ENCODE measurements at places on chromosomes 6 and 20. TPM values are rescaled to one million over a fixed set of nuclear protein-coding genes. Genes with fewer than 3 reads are reported as not detected.

WFDC2 gene
- not detected for polyA plus RNA-seq

ZSCAN23 gene
- 0.28 TPM for polyA plus RNA-seq

NXT1 gene
- polyA plus RNA-seq: 40.2 TPM

IRF4 gene
- not detected for polyA plus RNA-seq

GABRR1 gene
- not detected for polyA plus RNA-seq

GRCh38 chr20:61949363-61949713 lies 116.3 kb downstream of the TAF4 start:
- DNase-seq: no peak

- no peak for DNase-seq
These were observed 158.2 kb upstream of the SUPT3H start for GRCh38 chr6:45535933-45536332.

- DNase-seq: no peak
These were observed 3.6 kb downstream of the GHRH start for GRCh38 chr20:37257988-37258387.

DNA sequence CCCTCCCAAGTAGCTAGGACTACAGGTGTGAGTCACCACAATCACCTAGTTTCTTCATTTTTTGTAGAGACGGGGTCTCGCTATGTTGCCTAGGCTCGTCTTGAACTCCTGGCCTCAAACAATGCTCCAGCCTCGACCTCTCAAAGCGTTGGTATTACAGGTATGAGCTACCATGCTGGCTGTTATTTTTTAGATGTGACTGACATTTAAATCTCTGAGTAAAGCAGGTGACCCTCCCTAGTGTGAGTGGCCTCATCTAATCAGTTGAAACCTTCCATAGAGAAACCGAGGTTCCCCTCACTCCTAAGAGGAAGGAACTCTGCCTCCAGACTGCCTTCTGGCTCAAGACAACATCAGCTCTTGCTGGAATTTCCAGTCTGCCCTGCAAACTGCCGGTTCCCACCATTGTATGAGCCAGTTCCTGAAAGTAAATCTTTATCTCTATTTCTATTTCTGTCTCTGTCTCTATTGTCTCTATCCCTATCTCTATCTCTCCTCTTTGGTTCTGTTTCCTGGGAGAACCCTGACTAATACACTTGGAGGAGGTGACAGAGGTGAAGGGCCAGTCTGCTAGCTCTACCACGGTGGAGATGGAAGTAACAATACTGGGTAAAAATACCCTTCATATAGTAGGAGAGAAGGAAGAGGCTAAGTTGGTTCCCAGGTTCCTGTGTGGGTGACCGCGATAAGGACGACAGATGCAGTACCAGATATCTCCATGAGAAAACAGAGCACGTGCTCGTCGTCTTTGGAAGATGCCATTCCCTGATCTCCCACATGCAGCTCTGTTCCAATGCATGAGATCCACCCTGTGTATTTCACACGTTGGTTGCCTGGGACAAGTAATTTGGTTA lies 81.0 kb downstream of the MYB start:
- no peak for DNase-seq

GRCh38 chr20:38001173-38001875 lies 31.9 kb downstream of the TTI1 start:
- DNase-seq: peak; percentile 76

DNA sequence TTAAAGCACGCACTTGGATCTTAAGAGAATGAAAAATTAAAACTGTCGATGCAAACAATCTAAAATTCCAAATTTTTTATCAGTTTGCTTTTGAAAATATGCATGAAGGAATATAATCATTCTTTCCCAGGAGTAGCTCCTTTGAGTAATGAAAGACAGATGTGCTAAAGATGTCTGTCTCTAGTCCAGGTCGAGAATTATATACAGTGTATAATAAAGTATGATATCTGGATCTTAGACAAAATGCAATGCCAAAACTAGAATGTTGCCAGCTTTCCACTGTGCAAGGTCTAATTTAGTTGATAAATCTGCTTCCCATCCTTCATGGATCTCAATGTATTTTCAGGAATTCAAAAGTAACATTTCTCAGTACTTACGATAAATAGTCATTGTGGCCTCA lies 65.1 kb upstream of the ADGRG6 start:
- no peak for DNase-seq

DNA sequence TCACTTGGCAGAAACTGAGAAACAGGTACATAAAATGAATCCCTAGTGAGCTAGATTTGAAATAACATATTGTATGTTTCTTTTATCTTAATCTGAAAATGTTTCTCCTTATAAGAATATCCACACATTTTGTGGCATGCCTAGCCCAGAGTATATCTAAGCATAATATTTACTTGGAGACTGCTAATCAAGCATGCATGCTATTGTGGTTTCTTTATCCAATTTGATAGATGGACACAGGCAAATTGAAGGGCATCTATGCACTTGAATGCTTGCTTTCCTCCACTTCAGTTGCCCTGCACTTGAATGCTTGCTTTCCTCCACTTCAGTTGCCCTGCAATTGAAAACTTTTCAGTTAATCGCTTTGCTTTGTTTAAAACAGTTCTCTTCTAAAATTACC lies 729.8 kb downstream of the TBC1D32 start:
- DNase-seq: no peak

DNA sequence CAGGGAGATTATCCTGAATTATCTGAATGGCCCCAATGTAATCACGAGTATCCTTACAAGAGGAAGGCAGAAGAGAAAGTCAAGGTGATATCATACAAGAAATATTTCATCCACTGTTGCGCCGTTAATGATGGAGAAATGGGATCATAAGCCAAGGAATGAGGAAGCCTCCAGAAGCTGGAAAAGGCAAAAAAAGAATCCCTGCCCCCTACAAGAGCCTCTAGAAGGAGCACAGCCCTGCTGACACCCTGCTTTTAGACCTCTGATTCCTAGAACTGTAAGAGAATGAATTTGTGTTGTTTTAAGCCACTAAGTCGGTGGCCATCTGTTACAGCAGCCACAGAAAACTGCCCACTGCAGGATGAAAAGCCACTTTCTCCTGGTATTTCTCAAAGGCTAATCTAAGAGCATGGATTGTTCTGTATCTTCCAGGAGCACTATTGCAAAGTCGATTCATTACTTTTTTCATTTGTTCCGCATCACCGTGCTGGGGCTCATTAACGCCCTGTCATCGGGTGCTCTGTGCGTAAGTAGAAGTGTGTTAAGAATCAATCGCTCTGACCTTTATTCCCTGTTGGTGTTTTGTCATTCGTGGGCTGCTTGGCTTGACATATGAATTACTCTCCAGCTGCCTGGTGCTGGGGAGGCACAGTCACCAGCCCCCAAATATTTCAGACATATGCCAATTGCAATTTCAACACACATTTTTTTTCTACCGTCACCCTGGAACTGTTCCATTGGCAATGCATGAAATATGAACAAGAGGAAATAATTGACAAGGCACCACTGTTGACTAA lies 117.0 kb downstream of the PCSK2 start:
- no peak for DNase-seq

DNA sequence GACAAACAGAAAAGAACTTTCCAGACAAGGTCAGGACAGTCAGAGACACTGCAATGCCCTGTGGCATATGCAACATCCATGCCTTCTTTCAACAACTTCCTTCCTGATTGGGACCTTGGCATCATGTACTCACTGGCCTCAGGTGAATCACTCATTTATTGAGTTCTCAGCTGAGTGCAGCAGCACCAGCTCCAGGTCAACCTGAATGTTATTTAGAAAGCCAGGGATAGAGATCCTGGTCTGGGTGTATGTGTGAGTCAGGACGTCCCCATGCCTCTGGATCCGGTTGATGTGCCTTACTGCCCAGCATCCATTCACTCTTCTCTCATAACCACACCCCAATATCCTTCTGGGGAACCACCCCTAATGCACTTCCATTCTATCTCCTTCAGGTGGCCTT lies 54.4 kb downstream of the SNRNP48 start:
- no peak for DNase-seq

GRCh38 chr6:106995640-106996039 lies 21.1 kb upstream of the CD24 start:
- DNase-seq: no peak

- DNase-seq: no peak
These were observed 84.9 kb upstream of the MLN start for GRCh38 chr6:33888664-33889200.

DNA sequence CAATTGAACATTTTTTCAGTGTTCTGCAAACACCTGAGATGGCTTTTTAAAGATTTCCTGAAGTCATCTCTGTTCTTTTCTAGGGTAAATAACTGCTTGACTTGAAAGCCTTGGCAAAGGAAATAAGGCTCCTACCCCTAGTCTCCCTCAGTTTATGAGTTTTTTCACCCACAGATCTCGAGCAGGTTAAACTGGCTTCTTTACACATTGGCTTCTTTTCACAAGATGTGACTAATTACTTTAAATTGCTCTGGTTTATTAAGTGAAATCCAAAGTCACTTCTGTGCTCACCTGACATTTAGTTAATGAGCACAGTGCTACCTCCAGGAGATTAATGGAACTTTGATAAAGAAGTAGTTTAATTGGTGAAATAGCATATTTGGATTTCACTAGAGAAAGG lies 33.2 kb downstream of the SOX4 start:
- DNase-seq: no peak

- DNase-seq: no peak
These were observed 6.4 kb downstream of the EXOC2 start for GRCh38 chr6:686497-686896.

DNA sequence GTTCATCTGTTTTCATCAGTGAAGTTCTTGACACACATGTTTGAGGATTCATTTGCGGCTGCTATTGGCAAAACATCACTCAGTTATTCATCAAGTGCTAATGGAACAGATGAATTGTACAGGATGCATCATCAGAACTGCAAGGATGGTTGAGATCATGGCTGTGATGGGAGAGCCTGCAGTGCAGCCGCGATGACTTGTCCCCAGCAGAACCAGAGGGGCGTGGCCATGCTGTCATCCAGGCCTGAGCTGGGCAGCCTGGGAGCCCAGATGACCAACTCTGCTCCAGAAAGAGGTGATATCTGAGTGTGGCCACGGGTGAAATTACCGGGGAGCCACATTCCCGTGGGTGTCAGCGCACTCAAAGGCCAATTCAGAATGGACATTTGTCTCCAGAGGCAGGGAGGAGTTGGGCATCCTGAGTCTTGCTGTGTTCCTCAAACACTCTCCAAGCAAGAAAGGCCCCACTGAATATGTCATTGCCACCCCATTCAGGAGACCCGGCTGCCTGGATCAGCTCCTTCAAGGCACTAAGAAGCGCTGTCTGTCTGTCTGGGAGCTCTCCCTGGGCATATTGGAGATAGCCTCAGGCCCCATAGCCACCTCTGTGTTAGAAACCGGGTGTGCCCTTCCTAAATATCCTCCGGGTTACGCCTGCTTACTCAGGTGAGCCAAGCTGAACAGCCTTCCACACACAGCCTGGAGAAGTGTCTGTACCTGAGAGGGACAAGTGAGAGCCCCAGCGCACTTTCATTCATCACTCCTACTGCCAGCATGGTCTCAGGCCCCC lies 66.7 kb downstream of the SYNDIG1 start:
- no peak for DNase-seq

DNA sequence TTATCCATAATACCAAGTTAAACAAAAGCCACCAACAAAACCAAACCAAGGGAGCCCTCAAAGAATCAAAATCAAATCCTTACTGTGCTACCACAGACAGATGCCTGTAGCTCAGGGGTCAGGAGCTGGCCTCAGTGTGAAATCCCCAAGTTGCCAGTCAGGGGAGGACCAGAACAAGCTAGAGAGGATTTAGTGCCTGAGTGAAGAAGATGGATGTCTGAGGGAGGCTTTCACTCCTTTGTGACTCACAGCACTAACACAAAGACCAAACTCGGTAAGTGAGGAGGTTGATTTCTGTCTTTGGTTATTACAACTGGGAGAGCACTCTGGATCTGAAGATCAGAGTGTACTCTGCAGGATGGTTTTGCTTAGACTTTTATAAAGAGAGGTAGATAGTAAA lies 189.9 kb upstream of the ZNF184 start:
- DNase-seq: no peak

DNA sequence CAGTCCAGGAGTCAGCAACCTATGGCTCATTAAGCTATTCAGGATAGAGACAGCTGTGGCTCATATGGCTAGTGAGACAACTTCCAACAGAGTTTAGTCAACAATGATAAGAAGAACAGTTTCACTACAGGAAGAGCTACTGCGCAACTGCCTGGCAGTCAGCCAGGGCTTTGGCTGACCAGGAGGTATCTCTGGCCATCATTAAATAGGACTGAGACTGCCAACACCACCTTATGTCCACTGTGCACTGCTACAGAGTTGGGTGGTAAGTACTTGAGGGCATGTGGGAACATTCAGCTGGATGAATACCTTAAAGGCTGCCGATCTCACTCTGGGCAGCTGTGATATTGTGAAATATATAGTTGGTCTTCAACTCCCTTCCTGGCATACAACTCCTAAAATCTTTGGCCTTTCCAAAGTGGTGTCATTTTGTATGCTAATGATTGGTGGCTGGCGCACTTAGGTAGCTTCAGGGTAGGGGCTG lies 52.2 kb upstream of the FAM83C start:
- DNase-seq: peak; percentile 88

- no peak for DNase-seq
These were observed 58.2 kb upstream of the TNFAIP3 start for GRCh38 chr6:137808836-137809315.

DNA sequence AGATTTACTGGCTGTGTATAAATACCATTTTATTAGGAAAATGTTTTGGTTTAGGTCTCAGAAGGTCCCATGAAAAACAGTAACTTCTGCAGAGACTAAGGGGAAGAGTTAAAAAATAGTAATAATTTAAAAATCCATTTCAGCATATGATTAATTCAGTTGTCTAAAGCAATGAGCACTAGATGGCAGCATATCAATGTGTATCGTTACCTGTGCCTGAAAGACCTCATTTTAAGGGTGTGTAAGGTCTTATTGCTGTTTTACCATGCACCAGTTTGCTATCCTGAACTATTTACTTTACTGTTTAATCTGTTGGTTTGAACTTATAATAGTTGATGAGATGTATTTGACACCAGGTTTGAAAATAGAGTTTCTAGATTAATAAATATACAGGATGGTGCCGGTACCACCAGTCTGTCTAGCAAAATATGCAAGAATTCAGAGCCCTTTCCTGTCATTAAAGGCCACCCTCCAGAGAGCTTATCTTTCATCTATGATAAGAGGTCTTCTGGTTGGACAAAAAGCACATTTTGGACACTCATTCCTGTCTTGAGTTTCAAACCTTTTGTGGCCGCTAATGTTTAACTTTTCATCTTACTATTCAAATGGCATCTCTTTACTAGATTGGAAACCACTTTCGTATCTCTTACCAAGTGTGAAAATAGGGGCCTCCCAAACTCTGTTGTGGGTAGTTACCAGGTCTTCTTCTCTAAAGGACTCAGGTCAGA lies 8.9 kb upstream of the AHI1 start:
- DNase-seq: peak; percentile 61

DNA sequence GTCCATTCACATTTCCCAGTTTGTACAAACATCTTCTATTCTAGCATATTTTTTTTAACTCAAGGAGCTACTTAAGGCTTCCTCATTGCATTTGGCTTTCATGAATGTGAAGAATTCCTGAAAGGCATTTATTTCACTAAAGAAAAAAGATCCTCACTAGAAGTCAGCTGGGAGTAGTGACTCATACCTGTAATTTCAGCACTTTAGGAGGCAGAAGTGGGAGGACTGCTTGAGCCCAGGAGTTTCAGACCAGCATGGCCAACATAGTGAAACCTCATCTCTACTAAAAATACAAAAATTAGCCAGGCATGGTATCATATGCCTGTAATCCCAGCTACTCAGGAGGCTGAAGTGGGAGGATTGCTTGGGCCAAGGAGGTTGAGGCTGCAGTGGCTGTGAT lies 30.9 kb upstream of the XRN2 start:
- DNase-seq: no peak

- no peak for DNase-seq
These were observed 249.0 kb upstream of the OPRM1 start for GRCh38 chr6:153790048-153790447.

Measured in endothelial cell of umbilical vein (primary cell).